ENCODE measurements at places on chromosomes 3 and 15. TPM values are rescaled to one million over a fixed set of nuclear protein-coding genes. Genes with fewer than 3 reads are reported as not detected.

The MUC4 gene
- total RNA-seq: 0.25 TPM

The CLDN18 gene
- total RNA-seq: not detected

The CHRNA7 gene
- 1.4 TPM for total RNA-seq

The TMEM207 gene
- not detected for total RNA-seq

The IDH3A gene
- total RNA-seq: 22.8 TPM

The CCR8 gene
- not detected for total RNA-seq

The CACNA2D2 gene
- 0.16 TPM for total RNA-seq

The CISH gene
- total RNA-seq: 5.3 TPM

The ALAS1 gene
- 48.4 TPM for total RNA-seq

The PLIN1 gene
- 0.13 TPM for total RNA-seq

The CCK gene
- not detected for total RNA-seq

The UQCRC1 gene
- total RNA-seq: 349 TPM

The TEX55 gene
- total RNA-seq: not detected

The LPP gene
- 75.0 TPM for total RNA-seq

The KLHL6 gene
- not detected for total RNA-seq

The PPARG gene
- 18.3 TPM for total RNA-seq

The SI gene
- not detected for total RNA-seq

The EFHB gene
- total RNA-seq: 2.7 TPM

The TUSC7 gene
- total RNA-seq: not detected

Measured in mesangial cell (primary cell).